ENCODE measurements at places on chromosomes 3 and 15. TPM values are rescaled to one million over a fixed set of nuclear protein-coding genes. Genes with fewer than 3 reads are reported as not detected.

The COL6A5 gene
- total RNA-seq, result 0.02 TPM

- H3K27me3 ChIP-seq, result no peaks in the 10 kb centered on the region
- H3K4me3 ChIP-seq, result peak overlapping the region; percentile 92
- H3K27ac ChIP-seq, result no peak overlapping the region
- H3K36me3 ChIP-seq, result no peaks in the 10 kb centered on the region
- peaks cover 6% of the 10 kb centered on the region for H3K4me1 ChIP-seq
These were observed 1.4 kb downstream of the U2SURP start for GRCh38 chr3:143002727-143003126.

The SLITRK3 gene
- total RNA-seq, result 0.64 TPM

GRCh38 chr3:45596290-45596791 lies 1.8 kb downstream of the LIMD1 start:
- H3K4me3 ChIP-seq, result peak overlapping the region; percentile 83
- no peak for DNase-seq
- no peaks in the 10 kb centered on the region for H3K27me3 ChIP-seq
- H3K27ac ChIP-seq, result no peak overlapping the region

DNA sequence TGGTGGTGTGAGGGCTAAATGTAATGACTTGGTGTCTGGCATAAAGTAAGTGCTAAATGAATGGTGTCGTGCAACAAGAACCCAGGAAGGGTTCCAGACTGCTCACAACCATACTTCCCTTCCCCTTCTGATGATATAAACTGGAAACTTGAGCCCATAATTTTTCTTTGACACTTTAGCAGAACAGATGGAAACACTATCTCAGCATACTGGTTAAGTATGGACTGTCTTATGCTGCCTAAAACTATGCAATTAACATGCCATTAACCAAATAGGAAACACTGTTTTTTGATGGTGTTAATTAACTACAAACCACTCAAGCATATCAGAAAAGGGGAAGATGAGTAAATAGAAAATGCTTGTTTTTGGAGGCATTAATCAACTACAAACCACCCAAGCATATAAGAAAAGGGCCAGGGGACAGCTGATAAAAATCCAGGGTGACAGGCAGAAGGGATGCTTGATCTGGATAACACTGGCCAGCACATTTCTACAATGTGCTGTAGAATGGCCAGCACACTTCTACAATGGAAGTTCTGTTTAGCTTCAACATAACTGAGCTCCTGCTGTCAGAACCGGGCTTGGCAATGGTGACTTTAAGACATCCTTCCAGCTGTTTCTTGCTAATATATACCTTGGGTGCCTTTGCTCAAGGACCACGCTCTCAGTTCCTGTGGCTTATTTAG lies 85.5 kb upstream of the FAM3D start:
- H3K27me3 ChIP-seq, result no peaks in the 10 kb centered on the region
- no peaks in the 10 kb centered on the region for H3K4me1 ChIP-seq
- no peak for DNase-seq
- no peak overlapping the region for H3K27ac ChIP-seq
- no peaks in the 10 kb centered on the region for H3K36me3 ChIP-seq

DNA sequence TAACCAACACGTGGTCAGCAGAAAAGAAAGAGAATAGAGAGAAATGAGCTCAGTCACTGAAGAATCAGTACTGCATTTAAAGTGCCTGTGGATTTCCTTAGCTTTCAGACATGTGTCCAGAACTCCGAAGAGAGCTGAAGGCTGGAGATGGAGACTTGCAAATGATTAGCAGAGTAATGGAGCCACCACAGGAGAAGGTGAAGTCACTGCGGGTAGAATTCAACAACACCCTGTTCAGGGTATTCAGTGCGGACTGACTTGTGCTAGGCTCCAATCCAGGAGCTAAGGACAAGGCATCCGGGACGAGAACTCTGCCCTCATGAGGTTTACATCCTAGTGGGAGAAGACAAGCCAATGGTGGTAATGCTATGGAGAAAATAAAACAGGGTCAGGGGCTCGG lies 4.2 kb downstream of the EIF4E3 start:
- H3K27me3 ChIP-seq, result peaks cover 79% of the 10 kb centered on the region
- no peak overlapping the region for H3K27ac ChIP-seq
- no peaks in the 10 kb centered on the region for H3K36me3 ChIP-seq
- DNase-seq, result no peak
- H3K4me1 ChIP-seq, result peaks cover 2% of the 10 kb centered on the region

Data from endodermal cell (in vitro differentiated cells).